ENCODE measurements at places on chromosomes 4 and X.

DNA sequence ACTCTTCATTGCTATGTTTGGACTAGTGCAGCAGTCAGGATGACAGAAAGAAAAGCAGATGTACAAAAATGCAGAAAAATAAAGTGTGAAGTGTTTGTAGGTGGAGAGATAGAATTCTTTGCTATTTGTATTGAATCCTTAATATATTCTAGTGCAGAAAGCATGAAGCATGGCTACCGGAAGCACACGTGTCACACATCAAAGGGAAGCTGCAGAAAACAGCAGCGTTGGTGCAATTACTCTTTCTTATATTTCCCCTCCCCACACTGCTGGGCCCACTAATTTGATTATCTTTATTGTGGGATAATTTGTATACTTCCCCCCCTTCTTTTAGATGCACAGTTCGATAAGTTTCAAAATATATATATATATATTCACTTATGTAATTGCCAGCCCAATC, 35.9 kb upstream of the TAPT1 start:
- DNase-seq = no peak

- peak; percentile 63 for DNase-seq
Measured at GRCh38 chrX:68920561-68920960, 91.7 kb downstream of the EFNB1 start.

DNA sequence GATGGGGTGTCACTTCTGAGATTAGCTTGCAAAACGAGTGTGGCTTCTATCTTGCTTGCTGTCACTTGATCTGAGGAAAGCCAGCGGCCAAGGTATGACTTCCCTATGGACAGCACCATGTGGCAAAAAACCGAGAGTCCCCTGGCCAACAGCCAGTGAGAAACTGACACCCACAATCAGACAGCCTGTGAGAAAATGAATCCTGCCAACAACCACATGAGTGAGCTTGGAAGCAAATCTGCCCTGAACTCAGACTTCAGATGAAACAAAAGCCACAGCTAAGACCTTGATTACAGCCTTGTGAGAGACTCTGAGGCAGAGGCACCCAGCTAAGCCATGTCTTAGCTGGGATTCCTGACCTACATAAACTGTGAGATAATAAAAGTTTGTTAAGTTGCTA, 45.5 kb downstream of the PPP1R2C start:
- DNase-seq = peak; percentile 83

DNA sequence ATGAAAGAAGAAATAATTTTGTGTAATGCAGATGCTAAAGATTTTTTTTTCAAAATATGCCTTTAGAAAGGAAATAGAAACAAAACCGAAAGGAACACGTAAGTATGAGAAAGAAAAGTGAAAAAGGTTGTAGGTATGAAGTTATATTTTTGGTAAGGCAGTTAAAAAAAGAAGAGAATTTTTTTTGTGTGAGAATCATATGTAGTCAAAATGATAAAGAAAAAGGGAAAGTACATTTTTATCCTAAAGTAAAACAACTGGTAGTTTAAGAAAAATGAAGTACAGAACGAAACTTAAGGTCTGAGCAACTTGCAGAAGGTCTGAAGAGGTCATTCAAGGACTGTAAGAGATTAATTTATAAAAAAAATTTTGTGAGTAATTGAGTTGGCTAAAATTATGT, 164.0 kb upstream of the TRAM1L1 start:
- DNase-seq = no peak

- no peak for DNase-seq
Measured at GRCh38 chr4:42344749-42345148, 52.5 kb upstream of the SHISA3 start.

GRCh38 chr4:10105421-10105820, 11.2 kb downstream of the WDR1 start:
- no peak for DNase-seq

DNA sequence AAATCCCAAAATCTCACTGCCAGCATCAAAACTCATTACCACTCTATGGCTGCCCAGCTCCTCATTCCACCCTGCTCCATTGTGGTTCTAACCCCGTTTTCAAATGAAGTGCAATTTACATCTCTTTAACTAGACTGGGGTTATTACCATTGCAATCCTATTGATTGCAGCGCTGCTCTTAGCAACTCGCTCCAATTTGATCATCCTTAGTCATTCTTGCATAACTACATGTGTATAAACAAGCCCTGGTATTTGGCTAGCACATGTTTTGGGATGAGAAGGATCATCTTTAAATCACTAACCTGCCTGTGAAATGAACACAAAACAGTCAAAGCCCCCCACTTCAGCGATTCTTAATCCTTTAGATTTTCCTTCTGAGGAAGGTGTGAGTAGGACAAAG, 340.1 kb upstream of the PPARGC1A start:
- no peak for DNase-seq

- DNase-seq = no peak
Measured at GRCh38 chr4:182593402-182593801, 323.8 kb downstream of the DCTD start.

- no peak for DNase-seq
Measured at GRCh38 chrX:39204945-39205344, 403.7 kb downstream of the MID1IP1 start.

DNA sequence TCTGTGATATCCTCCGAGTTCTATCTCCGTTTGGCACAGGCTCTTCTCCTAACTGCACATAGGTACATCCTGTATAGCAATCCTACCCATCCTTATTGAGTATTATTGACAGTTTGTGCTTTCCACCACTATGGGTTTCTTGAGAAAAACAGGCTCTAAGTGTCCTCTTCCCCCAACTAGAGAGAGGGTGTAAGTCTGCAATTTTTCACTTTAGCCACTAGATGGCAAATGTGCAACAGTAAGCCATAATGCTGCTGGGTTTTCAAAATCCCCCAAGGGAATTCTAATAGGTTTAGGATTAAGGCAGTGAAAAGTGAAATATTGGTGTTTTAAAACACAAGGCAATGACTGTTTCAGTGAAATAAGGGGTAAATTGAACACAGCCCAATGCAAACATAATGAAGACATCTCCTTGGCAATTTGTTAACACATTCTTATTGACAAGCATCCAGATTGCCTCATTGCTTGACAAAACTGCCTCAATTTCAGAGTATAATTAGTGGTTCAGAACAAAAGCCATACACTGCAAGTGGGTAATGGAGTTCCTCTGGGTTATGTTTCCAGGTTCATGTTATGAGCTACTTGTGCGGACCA, 239.0 kb upstream of the HTR2C start:
- no peak for DNase-seq

DNA sequence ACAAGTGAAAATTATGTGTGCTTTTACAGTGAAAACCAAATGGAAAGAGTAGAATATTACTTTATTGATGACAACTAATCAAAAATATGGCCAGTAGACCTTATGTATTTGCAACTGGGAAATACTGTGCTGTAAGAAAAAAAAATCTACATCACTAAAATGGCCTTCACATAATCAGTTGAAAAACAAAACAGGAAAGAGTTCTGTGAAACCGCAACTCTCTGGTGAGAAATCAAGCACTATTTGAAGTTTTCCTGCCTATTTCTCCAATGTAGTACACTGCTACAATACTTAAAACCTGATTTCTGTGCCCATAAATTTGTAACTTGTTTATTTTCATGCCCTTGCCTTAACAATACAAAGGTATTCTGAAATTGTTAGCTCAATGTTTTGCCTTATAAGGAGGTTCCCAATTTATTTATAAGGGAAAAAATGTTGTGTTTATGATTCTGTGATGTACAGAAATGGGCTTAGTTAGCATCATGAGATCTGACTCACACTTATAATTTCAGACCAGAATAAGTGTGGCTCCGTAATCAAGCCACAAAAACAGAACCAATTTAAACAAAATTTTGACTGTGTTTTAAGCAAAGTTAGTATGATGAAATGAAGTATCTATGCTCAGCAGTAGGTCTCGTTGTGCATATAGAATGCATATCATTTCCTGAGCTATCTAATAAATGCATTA, 147.1 kb downstream of the FAT4 start:
- no peak for DNase-seq

GRCh38 chr4:159048166-159048886, 54.6 kb upstream of the RAPGEF2 start:
- DNase-seq = peak; percentile 73

DNA sequence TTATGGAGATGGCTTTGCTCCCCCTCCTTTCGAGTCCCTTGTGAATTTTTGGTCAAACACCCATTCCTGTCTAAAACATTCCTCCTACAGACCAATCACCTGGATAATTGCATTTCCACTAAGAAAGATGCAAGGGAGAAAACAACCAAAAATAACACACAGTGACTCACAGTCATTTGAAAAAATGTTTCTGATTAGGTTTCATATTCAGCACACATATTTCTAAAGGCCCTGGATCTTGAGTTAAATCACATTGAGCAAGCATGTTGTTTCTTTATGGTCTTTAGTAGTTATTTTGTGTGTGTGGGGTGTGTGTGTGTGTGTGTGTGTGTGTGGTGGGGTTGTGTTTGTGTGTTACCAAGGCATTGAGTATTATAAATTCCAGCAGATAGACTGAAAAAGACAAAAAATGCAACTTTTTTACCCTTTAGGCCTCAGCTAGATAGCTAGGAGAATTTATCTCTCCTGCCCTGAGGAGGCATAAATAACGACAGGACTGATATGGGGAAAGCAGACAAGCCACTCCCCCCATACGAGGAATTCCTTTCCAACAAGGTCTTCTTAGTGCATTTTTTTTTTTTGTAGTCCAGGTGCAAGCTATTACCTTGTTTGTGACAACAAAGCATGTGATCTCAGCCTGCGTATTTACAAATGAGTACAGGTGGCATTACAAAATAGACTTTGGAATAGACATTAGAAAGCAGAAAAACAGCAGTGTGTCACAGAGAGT, 265.4 kb upstream of the ADGRL3 start:
- peak; percentile 59 for DNase-seq

- no peak for DNase-seq
Measured at GRCh38 chr4:22870847-22871449, 178.2 kb downstream of the GBA3 start.

DNA sequence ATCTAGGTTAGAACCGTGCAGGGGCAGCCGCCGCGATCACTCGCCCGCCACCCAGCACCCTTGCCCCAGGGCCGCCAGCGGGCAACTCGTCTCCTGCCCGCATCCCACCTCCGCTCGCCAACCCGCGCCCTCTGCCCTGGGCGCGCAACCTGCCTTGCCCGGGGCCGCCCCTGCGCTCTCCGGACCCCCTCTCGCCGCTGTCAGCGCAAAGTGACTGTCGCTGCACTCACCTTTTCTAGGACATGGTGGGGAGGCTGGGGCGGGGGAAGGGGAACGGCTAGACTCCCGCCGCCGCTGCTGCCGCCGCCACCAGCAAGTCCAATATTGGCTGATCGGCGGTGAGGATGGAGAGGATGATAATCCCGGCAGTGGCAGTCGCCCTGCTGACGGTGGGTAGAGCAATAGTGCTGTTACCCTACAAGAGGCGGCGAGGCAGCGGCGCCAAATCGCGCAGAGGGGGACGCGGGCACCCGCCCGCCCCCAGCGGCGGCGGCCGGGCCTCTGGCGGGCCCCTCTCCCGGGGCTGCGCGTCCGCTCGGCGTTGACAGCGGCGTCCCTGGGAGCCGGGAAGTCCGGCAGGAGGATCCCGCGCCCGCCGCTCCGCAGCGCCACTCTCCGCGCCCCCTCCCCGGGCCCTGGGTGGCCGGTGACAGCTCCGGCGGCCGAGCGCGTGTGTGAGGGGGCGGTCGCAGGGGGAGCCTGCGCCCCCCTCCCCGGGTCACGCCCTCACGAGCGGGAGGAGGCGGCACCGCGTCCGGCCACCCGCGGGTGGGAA, 2.3 kb upstream of the NR3C2 start:
- DNase-seq = peak; percentile 14

DNA sequence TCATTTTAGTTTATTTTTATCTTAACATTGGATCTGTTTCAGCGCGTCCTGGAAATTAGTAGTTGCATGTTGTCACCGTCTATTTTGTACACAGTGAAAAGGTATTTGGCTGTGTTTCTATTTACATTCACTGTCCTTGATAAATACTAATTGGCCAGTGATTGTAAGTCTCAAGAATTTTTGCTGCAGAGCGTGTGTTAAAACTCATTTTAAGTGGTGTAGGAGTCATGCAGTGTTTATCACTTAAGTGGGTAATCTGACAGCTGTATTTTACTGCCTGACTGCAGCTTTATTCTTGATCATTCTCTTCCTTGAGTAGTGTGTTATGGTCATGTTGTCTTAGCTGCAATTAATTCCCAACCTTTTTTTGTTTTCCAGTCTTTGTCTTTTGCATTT, 9.8 kb downstream of the GUCY1A1 start:
- DNase-seq = no peak

- DNase-seq = no peak
Measured at GRCh38 chr4:16195209-16195608, 31.1 kb downstream of the TAPT1 start.

DNA sequence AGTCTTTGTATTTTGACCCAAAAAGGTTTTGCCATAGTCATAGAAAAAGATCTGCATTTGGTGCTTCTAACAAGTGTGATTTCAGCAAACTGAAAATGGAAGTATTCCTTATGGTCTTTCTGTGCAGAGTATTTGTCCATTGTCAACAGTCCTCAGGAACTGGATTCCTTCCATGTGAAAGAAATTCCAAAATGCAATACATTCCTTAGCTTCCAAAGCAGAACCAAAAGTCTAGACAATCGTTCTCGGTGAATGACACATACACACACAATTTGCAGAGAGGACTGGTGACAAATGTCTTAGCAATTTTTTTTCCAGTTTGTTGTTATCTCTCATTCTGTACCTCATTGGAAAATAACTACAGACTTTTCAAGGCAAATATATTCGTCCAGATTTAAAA, 562.2 kb upstream of the SLIT2 start:
- DNase-seq = no peak

DNA sequence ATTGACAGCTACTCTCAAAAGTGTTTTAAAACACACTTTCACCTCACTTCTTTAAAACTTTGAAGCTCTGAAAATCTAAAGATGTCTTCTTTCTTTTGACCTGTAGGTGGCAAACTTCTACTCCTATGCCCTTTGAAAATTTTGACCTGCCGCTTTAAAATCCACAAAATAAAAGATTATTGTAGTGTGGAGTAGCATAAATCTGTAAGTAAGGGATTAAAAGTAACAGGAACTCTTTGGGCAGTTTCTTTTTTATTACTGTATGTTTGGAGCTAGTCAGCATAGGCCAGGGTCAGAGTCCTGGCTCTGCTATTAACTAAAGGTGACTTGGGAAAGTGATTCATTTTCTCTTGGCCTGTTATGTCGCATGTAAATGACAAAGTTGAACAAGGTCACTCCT, 25.5 kb downstream of the BBS12 start:
- DNase-seq = peak; percentile 68
